Activated CD4-positive, alpha-beta T cell treated with anti-CD3 and anti-CD28 coated beads, Interleukin-10, Interleukin-2, amounts not matched to agents 100 ng/mL and 50 ng/mL, durations not matched to agents 16 hours and 8 hours (primary cell): ENCODE measurements at places on chromosomes 5 and 9.
A peak's percentile ranks its signal among the peaks of the same experiment; 100 is the strongest.

DNA sequence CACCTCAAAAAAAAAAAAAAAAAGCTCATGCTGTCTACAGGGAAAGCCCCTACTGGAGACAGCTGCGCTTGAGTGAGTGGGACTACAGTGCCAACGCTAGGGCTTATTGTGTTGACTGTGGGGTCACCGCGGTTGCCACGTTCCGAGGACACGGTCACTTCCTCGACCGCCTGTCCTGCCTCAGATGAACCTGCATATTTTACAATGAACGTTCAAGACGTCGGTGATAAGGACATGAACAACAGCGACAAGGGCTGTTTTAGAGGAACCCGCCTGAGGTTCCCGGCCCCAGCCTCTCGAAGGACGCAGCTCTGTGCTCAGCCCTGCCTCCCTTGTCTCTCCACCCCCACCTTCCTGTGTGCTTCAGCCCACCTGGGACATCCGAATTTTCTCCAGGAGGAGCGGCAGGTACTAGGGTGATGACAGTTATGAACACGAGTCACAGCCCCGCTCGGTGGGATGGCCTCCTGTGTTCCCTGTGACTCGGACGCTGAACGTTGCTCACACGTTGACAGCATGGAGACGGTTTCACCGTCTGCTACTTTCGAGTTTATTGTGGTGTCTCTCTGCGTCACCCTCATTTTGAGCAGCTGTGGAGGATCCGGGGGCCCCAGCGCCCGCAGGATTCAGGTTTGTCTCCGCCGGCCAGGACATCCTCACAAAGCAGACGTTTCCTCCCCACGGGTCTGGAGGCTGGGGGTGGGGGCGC is 11.3 kb upstream of the DIPK1B start:
- DNase-seq = peak; percentile 85

GRCh38 chr9:96868709-96869108 is 14.4 kb upstream of the ZNF782 start:
- no peak for DNase-seq

- no peak for DNase-seq
Observed at GRCh38 chr5:179905161-179905560, 2.5 kb downstream of the TBC1D9B start.

DNA sequence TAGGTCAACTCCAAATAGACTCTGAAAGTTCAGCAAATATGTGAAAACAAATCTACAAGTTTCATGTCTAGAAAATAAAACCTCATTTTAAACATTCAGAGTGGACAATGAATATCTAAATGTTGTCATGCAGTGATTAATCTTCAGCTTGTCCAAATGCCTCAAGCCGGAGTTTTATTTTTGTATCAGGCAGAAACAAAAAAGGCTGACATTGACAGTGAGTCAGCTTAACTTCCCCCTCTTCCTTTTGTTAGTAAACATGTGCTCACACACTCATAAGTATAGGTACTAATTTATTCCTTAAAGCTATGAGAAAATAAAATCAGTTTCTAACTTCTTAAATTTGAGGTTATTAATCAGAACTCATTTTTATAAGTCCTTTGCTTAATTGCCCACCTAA is 467.9 kb upstream of the DAB2 start:
- no peak for DNase-seq

DNA sequence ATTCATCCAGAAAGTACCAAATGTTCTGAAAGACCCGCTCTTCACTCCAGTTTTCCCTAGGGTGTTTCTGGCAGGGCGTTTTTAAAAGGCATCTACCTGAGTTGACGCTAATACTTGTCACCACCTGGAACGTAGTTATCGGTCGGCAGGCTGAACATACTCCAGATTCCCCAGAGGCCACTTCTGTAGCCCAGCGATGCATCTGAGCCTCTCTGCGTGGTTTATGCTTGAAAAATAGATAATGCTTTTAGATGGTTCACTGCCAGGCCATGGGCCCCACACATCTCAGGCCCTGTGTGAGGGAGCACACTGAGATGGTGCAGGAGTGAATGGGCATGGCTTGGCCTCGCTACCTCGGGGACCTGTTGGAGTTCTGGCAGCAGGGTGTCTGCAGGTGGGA is 33.0 kb upstream of the NCS1 start:
- DNase-seq = no peak

DNA sequence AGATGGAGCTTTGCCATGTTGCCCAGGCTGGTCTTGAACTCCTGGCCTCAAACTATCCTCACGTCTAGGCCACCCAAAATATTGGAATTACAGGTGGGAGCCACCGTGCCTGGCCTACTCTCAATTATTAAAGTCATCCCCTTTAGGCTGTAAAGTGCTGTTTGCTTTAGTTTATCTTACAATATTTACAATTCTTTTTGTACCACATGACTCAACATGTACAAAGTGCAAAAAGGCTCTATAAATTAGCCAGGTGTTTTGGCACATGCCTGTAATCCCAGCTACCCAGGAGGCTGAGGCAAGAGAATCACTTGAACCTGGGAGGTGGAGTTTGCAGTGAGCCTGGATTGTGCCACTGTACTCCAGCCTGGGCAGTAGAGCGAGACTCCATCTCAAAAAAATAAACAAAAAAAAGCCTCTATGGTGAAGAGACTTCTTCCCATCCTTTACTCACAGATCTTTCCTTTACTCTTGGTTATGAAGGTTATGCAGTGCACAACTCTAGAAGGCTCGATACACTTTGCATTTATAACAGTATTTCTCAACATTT is 28.5 kb upstream of the MLLT3 start:
- no peak for DNase-seq
